CD4-positive, alpha-beta T cell treated with Interleukin-17A for 1 hour (primary cell): ENCODE measurements at places on chromosomes 3 and 15.

- no peak for DNase-seq
Measured at GRCh38 chr3:153693207-153693606, 428.0 kb upstream of the ARHGEF26 start.

GRCh38 chr3:171157286-171157685, 130.8 kb upstream of the SLC2A2 start:
- no peak for DNase-seq

GRCh38 chr15:66940368-66940767, 125.0 kb upstream of the SMAD3 start:
- no peak for DNase-seq

GRCh38 chr3:30602946-30603345, 3.5 kb upstream of the TGFBR2 start:
- peak; percentile 38 for DNase-seq

DNA sequence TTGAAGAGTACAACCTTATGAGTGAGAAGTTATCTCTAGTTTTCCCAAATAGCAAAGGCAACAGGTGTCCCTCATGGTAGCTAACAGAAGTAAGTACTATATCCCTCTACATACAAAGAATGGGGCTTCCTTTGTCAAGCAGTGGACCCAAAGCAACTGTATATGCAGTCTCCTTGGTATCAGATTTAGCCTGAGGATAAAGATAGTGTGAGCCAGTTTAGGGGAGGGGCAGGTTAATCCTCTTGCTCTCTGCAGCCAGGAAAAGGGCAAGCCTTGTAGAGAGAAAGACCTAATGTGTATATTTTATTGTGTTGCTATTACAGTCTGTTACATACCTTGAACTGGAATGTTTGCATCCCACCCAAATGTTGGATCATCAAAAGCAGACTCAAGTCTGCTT, 117.9 kb upstream of the COL8A1 start:
- DNase-seq = no peak

DNA sequence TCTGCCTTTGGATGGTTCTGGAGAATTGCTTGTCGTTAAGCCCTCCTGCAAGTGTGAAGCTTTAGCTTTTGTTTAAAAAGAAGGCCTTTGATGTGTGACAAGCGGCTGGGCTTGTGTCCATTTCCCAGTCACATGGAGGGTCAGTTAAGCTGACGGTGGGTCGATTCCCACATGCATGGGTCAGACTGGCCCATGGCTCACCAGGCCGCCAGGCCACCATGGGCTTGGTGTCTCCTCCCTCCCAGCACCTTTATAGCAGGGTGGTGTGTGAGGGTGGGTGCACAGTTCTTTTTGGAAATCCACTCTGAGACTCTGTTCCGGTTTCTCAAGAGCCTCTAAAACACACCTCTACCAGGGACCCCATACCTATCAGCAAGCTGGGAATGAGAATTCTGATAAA, 67.2 kb downstream of the SCN5A start:
- no peak for DNase-seq

GRCh38 chr3:109081746-109082510, 36.0 kb downstream of the MORC1 start:
- DNase-seq = peak; percentile 46

DNA sequence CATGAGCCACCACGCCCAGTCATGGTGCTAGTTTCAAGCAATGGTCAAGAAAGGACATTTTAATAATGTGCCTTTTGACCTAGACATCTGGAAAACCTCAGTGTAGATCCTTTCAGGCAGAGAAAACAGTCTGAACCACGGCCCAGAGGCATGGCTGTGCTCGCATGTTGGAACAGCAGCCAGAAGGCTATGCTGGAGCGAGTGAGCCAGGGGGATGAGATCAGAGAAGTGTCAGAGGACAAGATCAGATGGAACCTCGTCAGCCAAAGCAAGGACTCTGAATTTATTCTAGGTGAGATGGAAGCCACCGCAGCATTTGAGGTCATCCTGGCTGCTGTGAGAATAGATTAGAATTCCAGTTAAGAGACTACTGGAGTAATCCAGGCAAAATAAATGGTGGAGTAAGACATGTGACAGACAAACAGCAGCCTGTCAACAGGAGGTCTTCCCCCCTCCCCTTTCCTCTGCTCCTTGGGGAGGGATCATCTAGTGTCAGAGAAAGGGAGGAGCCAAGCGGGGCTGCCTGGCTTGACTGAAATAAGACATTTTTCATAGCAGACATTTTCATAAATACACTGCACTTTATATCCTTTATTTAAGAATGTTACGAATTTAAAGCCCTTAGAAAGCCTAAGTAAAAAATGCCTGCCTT, 40.4 kb upstream of the ACKR4 start:
- DNase-seq = no peak

GRCh38 chr3:194852831-194853508, 167.3 kb downstream of the FAM43A start:
- no peak for DNase-seq

- no peak for DNase-seq
Measured at GRCh38 chr3:146468671-146469149, 651 bp downstream of the PLSCR2 start.

GRCh38 chr3:65671004-65671403, 367.7 kb downstream of the MAGI1 start:
- DNase-seq = no peak

- DNase-seq = no peak
Measured at GRCh38 chr15:88918738-88919137, 5.6 kb upstream of the MFGE8 start.

DNA sequence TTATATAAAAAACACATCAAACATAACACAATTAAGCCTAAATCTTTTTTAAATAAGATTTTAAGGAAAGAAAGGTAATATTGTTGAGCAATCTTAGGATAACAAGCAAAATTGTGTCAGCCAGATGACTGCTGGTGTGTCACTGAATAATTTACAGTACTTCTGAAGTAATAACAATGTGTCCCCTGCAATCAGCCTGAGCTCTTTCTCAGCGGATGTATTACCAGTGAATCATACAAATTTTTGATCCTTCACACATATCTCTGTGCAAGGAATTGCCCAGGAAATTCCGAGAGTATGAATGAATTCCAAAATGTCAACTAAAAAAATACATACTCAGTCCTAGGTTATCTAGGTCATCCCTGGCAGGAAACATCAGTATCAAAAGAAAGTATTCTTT, 76.6 kb upstream of the PTX3 start:
- DNase-seq = no peak

- DNase-seq = no peak
Measured at GRCh38 chr15:26391567-26392194, 381.2 kb downstream of the GABRB3 start.

- DNase-seq = no peak
Measured at GRCh38 chr3:78834910-78835309, 932.9 kb downstream of the ROBO1 start.

DNA sequence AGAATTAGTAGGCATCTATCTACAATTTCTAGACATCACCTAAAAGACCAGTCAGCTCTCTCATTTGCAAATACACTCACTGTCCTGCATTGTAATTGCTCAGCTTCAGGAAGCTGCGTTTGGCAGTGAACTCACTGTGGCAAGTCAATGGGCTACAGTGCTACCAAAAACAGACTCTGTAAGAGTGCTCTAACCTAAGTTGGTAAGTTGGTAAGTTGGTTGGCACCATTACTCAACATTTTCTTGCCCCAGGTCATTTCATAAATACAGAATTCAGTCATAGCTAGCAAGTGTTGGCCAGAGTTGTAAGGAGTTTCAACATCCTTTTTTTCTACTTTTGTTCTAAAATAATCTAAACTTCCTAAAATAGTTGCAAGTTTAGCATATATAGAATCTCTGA, 466.3 kb downstream of the NAALADL2 start:
- no peak for DNase-seq

- no peak for DNase-seq
Measured at GRCh38 chr3:47794544-47794943, 8.4 kb upstream of the DHX30 start.

- DNase-seq = peak; percentile 9
Measured at GRCh38 chr3:159828542-159828943, 160.1 kb upstream of the IL12A start.

GRCh38 chr15:98738689-98739401, 90.5 kb downstream of the IGF1R start:
- no peak for DNase-seq

GRCh38 chr15:76844096-76844495, 61.0 kb downstream of the SCAPER start:
- no peak for DNase-seq
